ENCODE measurements at places on chromosomes 2 and 18.

DNA sequence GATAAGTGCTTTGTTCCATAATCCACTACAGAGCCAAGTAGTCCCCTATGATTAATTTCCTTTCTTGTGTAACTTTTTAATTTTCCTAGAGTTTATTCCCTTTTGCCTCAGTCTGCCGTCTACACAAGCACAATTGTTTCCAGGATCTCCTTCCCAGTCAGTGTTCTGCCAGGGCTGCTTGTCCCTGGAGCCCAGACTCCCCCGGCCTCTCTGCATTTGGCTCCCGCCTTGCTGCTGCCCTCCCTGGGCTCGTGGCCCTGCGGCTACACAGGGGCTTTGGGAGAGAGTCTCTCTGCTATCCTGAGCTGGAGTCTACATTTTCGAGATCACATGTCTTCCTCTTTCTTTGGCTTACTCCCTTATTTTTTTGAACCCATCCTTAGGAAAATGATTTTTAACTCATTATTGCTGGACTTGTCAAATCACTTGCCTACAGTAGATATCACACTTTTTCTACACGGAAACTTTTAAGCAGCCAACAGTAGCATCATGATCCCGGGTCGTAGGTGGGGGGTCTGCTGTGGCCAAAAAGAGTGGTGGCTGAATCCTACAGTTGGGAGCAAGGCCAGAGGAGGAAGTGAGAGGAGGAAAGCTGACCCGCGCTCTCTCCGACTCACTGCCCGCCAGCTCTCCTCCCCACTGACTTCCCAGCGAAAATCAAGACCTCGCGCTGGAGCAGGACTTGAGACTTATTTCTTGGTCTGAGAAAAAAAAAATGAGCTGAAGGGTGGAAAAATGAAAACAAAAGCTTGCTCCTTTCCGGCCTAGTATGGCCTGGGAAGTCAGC is 9.4 kb downstream of the FBLN7 start:
- DNase-seq: no peak

DNA sequence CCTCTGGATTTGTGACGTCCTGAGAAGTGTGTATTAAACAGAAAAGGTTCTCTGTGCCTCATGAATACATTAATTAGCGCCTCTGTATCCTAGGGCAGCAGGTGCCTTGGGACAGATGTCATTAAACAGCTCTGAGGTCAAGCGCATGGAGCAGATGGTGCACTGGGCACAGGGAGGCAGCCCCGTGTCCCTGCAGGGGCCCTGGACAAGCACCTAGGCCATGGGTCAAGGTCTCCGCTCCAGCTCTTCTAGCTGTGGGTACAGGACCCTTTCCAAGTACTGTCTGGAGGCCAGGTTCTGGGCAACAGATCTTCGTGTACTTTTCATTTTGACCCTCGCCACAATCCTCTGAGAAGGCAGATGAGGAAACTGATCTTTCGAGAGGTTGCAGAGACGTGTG is 126.4 kb downstream of the KCTD1 start:
- DNase-seq: no peak

DNA sequence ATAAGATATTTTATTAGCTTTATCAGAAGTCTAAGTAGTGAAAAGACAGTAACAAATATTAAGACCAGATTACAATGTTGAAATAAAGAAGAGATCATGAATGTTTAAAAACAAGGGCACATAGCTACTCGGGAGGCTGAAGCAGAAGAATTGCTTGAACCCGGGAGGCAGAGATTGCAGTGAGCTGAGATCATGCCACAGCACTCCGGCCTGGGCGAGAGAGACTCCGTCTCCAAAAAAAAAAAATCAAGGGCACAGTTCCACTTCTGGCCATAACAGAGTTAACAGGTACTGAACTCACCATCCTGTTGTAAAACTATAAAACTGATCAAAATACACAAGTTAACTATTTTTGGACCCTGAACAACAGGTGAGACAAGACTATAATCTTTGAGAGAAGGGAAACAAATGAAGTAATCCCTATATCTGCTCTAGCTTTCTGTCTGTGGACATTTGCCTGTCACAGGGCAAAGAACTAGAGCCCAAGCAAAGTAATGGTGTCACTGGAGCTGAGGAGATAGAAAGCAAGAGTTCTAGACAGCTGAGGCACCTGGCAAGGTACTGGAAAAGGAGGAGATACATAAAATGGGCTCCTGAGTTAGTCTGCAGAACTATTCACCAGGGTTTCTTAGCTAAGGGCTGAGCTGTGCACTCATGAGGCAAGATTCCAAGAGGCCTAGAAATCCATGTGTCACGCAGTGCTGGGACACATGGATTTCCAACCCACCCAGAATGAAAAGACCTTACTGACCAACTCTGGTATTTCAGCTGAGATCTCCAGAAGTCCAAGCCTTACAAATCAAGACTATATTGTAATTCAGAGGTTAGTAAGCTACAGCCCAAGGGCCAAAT is 15.2 kb downstream of the MMADHC start:
- DNase-seq: no peak

DNA sequence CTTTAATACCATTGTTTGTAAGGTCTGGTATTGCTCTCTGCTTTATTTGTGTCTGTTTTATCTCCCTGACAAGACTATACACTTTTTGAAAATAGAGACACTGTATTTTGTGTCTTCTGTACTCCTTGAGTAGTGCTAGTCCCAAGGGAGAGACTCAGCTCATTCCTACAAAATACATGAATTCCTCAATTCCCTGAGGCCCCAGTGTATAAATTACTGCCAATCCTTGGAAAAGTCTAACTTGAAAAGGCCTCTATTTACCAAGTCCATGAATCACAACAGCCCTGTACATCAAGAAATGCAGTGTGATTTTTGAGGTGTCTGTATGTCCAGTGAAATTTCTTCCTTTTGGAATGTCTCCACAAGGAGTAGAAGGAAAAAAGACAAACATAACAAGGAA is 34.9 kb upstream of the NEDD4L start:
- no peak for DNase-seq

- DNase-seq: no peak
These were observed 45.9 kb downstream of the WIPF1 start for GRCh38 chr2:174551697-174552096.

- DNase-seq: no peak
These were observed 23.6 kb upstream of the NEB start for GRCh38 chr2:151757861-151758260.

- no peak for DNase-seq
These were observed 74.6 kb downstream of the RRM2 start for GRCh38 chr2:10196948-10197696.

- DNase-seq: no peak
These were observed 681.0 kb upstream of the GCFC2 start for GRCh38 chr2:76391678-76392077.

DNA sequence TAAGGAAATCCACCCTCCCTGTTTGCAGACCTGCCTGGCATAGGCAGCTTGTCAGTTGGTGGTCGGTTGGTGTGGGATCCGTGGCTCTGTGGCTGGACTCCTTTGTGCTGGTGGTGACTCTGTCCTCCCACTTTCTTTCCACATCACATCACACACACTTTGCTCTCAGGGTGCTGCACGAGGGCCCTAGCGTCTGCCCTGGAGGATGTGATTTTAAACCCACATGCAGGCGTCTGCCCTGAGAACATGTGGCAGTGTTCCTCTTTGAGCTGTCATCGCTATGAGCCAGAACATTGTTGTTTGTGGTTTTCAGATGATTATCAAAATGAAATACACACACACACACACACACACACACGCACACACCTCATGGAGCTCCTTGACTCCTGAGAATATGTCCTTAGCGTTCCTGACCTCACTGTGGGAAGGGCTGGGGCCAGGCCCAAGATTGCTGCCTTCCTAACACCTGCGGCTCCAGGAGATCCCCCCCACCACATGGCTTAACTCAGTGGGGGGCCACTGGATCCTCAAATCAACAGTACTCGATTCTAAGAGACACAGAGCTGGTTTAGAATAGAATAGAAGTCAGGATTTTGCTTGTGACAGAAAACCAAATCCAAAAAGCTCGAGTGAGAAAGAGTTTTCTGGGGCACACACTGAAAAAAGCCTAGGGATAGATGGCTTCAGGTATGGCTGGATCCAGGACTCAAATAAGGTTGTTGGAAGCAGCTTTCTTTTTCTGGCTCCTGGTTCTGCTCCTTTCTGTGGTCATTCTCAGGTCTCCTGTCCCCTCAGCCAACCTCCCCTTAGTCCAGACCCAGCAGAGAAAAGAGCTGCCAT is 54.8 kb downstream of the RTP5 start:
- DNase-seq: no peak
